ENCODE measurements at places on chromosomes 12 and 14.

- DNase-seq, result no peak
Observed at GRCh38 chr12:51406290-51406689, 15.1 kb upstream of the GALNT6 start.

GRCh38 chr12:24015833-24016160 lies 66.3 kb upstream of the SOX5 start:
- no peak for DNase-seq

- no peak for DNase-seq
Observed at GRCh38 chr14:100281286-100282082, 24.8 kb downstream of the SLC25A29 start.

DNA sequence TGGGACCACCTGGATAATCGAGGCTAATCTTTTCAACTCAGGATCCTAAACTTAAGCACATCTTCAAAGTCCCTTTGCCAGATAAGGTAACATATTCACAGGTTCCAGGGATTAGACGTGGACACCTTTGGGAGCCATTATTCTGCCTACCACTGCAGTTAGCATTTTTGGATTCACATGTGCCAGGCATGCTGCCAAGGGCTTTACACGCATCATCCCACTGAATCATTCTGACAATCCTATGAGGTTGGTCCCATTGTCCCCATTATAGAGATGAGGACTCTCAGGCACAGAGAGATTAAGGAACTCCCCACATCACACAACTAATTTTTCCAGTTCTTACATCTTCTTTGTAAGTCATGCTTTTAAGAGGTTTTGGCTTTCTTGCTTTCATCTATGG lies 34.5 kb downstream of the RTN1 start:
- DNase-seq, result no peak
